Hepatocyte (in vitro differentiated cells): ENCODE measurements at places on chromosomes 3 and 15. TPM values are rescaled to one million over a fixed set of nuclear protein-coding genes. Genes with fewer than 3 reads are reported as not detected.
A peak's percentile ranks its signal among the peaks of the same experiment; 100 is the strongest.

GRCh38 chr3:44066806-44067205 lies 174.9 kb upstream of the TOPAZ1 start:
- peaks cover 6% of the 10 kb centered on the region for H3K4me1 ChIP-seq
- H3K4me3 ChIP-seq = no peak overlapping the region
- H3K27me3 ChIP-seq = peaks cover 5% of the 10 kb centered on the region
- H3K36me3 ChIP-seq = no peaks in the 10 kb centered on the region
- H3K27ac ChIP-seq = no peak overlapping the region

Gene GOLGA6L7
- total RNA-seq = not detected in 2 replicates

Gene CKMT1A
- total RNA-seq = 3.3 and 7.7 TPM in 2 replicates

Gene LCMT2
- 9.1 and 12.6 TPM in 2 replicates for total RNA-seq

DNA sequence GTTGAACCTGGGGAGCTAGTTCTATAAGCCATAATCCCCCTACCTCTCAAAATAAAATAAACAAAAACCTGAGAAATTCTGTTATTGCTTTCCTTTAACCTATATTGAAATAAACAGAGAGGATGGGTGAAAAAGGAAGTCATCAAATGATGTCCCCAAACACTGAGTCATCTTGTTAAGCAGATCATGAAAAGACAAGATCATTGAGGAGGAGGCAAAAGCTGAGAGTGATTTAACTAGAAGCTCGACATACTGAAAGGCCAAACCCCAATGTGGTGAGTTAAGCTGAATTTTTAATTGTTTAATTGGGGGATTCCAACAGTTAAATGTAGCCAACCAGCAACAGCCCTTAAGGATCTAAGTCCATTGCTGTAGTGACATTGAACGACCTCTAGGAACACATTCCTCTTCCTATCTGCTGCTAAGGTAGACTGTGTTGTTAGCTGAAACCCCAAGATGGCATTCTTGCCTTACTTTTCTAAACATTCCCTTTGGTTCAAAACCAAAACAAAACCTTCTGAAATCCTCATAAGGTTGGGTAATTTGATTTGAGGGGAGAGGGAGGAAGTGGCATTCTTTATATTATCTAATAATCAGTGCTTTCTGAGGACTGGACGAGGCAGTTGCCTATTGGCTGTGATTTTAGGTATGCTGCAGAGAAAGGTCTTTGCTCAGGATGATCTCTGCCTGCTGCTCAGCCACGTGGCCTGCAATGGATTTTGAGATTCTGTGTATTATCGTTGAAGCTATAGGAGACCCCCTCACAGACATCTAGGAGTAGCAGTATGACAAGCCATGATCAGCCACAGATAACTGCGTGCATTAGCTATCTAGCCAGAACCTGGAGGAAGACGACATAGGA lies 62.7 kb upstream of the BNIP2 start:
- DNase-seq = no peak
- no peaks in the 10 kb centered on the region for H3K4me1 ChIP-seq
- H3K27me3 ChIP-seq = no peaks in the 10 kb centered on the region

Gene CCR9
- total RNA-seq = 0.20 and 0.44 TPM in 2 replicates

Gene LMAN1L
- not detected in 2 replicates for total RNA-seq

DNA sequence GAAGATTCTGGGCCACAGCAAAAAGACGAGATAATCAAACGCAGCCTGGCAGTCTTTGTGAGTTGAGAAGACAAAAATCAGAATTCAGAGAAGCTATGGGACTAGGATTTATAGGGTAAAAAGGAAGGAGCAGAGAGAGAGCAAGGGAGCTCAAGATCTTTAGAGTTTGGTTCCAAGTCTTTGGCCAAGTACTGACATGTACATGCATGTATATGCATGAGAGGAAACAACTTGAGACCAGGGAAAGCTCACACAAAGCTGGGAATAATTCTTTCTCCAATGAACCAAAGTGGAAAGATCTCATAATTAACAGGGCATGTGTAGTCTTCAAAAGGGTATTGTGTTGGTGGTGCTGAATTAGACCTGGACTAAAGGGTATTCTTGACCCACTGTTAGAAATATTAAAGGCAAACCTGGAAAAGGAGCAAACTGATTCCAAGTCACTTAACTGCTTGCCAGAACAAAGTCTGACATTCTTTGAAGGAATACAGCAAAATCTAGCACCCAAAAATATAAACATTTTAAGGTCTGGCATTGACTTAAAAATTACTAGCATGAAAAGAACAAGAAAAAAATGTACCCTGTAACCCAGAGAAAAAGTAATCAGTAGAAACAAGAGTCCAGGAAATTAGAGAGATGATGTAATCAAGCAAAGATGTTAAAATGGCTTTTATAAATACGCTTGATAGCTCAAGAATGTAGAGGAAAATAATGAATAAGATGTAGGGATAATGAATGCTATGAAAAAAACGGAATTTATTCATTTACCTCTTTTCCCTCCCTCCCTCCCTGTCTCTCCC lies 226.0 kb upstream of the CGNL1 start:
- H3K27me3 ChIP-seq = no peaks in the 10 kb centered on the region
- H3K36me3 ChIP-seq = no peaks in the 10 kb centered on the region
- H3K4me1 ChIP-seq = peaks cover 6% of the 10 kb centered on the region
- DNase-seq = no peak
- H3K4me3 ChIP-seq = no peak overlapping the region
- no peak overlapping the region for H3K27ac ChIP-seq

- H3K4me1 ChIP-seq = peaks cover 15% of the 10 kb centered on the region
- no peaks in the 10 kb centered on the region for H3K36me3 ChIP-seq
- no peaks in the 10 kb centered on the region for H3K27me3 ChIP-seq
- DNase-seq = no peak
- no peak overlapping the region for H3K4me3 ChIP-seq
Observed at GRCh38 chr3:49662720-49663413, 11.3 kb upstream of the APEH start.

Gene SST
- 52.4 and 53.5 TPM in 2 replicates for total RNA-seq

DNA sequence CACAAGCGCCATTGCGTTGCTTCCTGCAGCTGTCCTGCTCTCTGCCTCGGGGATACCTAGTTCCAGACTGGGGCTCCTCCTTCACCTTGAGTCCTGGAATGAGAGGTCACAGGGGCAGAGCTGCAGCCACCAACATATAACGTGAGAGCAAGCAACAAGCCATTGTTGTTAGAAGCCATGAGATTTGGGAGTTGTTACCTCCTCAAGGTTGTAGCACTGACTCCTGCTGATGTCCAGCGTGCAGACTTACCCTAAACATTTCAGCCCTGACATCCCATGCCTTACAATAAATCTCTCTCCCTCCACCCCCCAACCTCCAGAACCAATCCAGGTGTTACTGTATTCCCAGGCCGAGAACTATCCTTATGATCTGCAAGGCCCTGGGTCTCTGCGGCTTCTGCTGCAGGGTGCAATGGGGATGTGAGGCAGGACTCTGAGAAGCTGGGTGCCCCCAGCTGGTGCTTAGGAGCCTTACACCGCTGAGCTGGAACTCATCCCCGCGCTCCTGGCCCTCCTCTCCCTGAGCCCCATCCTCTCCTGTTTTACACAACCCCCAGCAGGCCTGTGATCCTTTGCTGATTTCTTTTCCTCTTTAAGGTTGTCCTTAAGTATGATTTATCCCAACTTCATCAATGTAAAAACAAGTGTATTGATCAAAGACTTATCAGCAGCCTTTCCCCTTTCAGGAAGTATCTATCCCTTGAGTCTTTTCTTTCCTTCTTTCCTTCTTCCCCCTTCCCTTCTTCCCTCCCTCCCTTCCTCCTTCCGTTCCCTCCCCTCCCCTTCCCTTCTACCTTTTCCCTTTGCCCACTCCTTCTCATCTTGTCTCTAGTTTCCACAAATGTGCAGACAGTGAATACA lies 84.2 kb upstream of the ABHD2 start:
- H3K36me3 ChIP-seq = no peaks in the 10 kb centered on the region
- no peaks in the 10 kb centered on the region for H3K27me3 ChIP-seq
- H3K4me3 ChIP-seq = no peak overlapping the region
- H3K27ac ChIP-seq = no peak overlapping the region

GRCh38 chr3:38157595-38157994 lies 7.7 kb upstream of the OXSR1 start:
- DNase-seq = peak; percentile 60
- no peak overlapping the region for H3K27ac ChIP-seq
- H3K27me3 ChIP-seq = no peaks in the 10 kb centered on the region
- H3K4me3 ChIP-seq = no peak overlapping the region
- no peaks in the 10 kb centered on the region for H3K36me3 ChIP-seq
- H3K4me1 ChIP-seq = no peaks in the 10 kb centered on the region

DNA sequence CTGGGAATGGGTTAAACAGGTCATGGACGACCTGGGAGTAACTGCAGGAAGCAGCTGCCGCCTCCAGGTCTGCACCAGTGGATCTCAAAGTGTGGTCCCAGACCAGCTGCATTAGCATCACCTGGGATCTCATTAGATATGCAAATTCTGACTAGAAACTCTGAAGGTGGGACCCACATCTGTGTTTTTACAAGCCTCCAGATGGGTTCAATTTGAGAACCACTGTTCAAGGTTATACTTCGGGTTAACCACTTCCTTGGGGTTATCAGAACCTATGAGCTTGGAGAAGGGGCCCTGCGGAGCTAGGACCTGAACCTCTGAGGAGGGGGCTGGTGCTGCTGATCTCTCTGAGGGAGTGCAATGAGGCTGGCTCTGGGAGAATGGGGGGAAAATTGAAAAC lies 324.8 kb upstream of the CTDSPL start:
- no peaks in the 10 kb centered on the region for H3K4me1 ChIP-seq
- H3K36me3 ChIP-seq = no peaks in the 10 kb centered on the region
- no peak for DNase-seq
- H3K27ac ChIP-seq = no peak overlapping the region
- no peak overlapping the region for H3K4me3 ChIP-seq
- no peaks in the 10 kb centered on the region for H3K27me3 ChIP-seq

DNA sequence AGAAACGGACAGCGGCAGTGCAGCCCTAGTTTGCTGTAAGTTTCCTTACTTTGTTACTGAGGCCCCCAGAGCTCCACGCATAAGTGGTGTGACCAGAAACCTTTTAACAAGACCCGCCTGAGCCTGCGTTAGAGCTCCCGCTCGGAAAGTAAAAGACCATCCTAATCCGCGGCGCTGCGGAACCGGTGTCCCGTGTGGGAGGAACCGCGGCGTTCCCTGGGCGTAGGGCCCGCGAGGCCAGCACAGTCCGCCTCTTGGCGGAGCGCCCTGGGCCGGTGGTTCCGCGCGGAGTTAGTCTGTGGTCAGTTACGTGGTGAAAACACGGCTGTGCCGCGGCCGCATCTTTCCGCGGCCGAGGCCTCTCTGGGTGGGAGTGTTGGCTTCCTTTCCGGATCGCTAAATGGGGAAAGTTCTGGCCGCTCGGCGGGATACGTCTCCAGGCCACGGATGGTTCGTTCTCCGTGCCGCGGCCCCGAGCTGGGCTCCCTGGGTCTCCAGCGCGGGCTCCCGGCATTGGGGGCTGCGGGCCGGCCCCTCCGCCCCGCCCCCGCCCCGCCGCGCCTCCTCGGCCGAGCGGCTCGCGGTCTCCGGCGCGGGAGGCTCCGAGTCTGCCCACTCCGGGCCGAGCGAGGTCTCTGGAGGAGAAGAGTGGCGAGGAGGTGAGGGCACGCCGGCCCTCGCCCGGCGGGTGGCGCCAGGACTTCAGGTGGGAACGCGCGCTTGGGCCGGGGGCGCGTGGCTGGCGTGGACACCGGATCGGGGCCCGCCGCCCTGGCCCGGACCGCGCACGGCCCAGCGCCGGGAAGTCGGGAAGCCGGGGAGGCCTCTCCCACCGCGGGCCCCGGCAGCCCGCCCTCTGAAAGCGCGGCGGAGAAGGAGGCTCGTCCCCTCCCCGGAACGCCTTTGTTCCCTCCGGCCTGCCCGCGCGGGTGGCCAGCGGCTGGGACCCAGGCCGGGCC lies 754 bp downstream of the B3GNT5 start:
- peak overlapping the region; percentile 99 for H3K27ac ChIP-seq
- H3K4me3 ChIP-seq = peak overlapping the region; percentile 95
- H3K36me3 ChIP-seq = no peaks in the 10 kb centered on the region
- peak; percentile 73 for DNase-seq
- no peaks in the 10 kb centered on the region for H3K27me3 ChIP-seq

DNA sequence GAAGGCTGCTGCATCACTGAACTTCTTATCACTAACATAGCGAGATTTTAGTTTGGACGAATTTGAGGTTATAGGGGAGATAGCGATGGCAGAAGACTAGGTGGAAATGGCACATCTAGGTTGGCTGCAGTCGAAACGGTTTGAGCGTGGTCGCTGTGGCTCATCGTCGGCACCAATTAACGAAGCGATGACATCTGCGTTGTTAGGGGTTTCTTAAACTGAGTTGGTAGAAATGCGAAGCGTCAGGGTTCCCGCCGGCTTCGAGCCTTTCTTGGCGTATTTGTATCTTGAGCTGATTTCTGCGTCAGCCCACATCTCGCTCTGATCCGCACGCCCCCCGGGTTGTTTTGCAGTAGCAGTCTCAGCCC lies 319 bp downstream of the LNP1 start:
- peak; percentile 51 for DNase-seq
- peak overlapping the region; percentile 47 for H3K4me3 ChIP-seq
- H3K27ac ChIP-seq = peak overlapping the region; percentile 94
- H3K27me3 ChIP-seq = no peaks in the 10 kb centered on the region
- no peaks in the 10 kb centered on the region for H3K36me3 ChIP-seq
- H3K4me1 ChIP-seq = peaks cover 18% of the 10 kb centered on the region

Gene CPLX3
- total RNA-seq = not detected in 2 replicates

Gene DLL4
- 2.3 and 2.8 TPM in 2 replicates for total RNA-seq

Gene GALNT15
- total RNA-seq = 1.4 and 1.9 TPM in 2 replicates

Gene SLC2A2
- 123 and 133 TPM in 2 replicates for total RNA-seq

GRCh38 chr3:18445401-18446148 lies 20.4 kb upstream of the SATB1 start:
- peak overlapping the region; percentile 47 for H3K4me3 ChIP-seq
- no peaks in the 10 kb centered on the region for H3K36me3 ChIP-seq
- H3K27ac ChIP-seq = no peak overlapping the region
- peaks cover 15% of the 10 kb centered on the region for H3K4me1 ChIP-seq
